ENCODE measurements at places on chromosomes 6 and 20.

DNA sequence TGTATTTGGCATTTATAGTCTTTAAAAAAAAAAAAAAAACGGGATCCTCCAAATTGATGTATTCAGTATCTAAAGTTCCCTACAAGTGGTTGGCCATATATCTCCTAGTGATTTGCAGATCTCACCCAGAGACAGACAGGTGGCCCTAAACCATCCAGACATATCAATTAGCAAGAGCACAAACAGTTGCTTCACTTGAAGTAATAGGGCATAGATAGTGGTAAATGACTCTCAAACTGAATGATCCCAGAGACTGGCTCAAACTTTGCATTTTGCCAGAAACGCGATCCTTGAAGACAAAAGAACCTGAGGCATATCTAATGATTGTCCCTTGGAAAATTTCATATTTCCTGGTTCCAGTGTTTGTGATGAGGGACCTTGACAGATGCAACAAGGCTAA is 54.6 kb downstream of the HMGCLL1 start:
- no peak for DNase-seq

DNA sequence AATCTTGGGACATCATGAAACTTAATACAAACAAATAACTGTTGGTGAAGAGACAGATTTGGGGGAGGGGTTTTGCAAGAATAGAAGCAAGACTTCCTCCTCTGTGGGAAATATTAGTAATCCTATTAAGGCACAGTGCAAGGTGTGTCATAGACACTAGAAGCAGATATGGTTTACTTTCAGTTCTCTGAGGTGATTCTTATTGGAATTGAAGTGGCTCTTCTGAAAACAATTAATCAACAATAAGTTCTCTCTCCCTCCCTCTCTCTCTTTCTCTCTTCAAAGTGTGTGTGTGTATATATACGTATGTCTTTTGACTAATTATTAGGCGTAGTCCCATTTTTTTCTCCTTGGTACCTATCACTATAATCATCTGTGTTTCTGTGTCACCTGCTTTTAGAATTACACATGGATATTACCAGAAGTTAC is 99.8 kb downstream of the HIVEP2 start:
- no peak for DNase-seq

DNA sequence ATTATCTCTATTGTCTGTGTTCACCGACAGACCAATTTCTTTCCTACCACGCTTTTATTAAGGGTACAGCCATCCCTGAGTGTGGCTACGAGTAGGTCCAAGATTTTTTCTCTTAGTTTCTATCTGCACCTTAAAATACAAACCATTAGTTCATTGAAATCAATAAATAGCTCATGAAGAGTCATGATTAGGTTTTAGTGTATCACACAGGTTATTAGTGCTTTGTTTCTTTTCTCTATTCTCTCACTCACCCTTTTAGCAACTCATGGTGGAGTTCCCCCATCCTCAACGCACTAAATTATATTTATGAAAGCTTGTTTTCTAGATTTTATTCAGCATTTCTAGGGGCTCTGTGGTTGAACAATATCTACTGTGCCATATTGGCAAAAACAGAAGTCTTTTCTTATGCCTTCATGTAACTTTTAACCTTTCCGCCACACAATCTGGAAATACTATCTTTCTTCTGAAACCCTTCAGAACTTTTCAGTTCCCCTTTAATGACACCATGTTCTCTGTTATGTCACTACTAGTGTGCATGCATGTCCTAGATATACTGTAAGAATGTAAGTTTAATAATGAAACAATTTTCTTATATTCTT is 128.2 kb upstream of the LAMA2 start:
- no peak for DNase-seq

GRCh38 chr6:89987140-89987539 is 92.9 kb downstream of the GJA10 start:
- no peak for DNase-seq

- no peak for DNase-seq
Measured at GRCh38 chr6:158556113-158556512, 3.8 kb upstream of the TMEM181 start.

GRCh38 chr20:21640556-21640955 is 64.9 kb upstream of the PAX1 start:
- DNase-seq = no peak

DNA sequence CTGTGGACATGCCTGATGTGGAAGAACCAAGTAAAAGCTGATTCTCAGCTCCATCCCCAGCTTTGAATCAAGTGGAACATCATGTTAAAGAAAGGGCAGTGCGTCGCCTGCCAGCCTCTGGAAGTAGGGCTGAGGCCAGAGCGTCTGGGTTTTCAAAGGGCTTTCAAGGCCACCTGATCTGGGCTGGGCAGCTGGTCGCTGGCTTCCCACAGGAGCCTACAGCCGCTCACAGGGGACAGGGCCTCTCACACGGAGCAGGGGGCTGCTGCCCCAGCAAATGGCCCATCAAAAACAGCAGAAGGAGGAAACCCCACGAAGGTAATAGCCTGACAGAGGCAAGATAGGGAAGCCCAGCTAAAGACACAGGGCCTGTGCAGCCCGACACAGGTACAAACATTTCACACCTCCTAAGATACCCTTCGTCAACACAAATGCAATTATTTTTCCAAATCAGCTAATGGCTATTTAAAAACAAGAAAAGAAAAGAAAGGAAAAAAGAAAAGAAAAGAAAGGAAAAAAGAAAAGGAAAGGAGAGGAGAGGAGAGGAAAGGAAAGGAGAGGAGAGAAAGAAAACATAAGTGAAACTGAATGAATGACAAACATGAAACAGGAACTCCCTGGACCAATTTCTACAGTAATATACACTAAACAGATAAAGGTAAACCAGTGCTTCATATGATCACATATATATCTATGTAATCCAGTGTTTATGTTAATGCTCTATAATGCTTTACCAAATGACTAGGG is 24.8 kb downstream of the RRBP1 start:
- peak; percentile 36 for DNase-seq

DNA sequence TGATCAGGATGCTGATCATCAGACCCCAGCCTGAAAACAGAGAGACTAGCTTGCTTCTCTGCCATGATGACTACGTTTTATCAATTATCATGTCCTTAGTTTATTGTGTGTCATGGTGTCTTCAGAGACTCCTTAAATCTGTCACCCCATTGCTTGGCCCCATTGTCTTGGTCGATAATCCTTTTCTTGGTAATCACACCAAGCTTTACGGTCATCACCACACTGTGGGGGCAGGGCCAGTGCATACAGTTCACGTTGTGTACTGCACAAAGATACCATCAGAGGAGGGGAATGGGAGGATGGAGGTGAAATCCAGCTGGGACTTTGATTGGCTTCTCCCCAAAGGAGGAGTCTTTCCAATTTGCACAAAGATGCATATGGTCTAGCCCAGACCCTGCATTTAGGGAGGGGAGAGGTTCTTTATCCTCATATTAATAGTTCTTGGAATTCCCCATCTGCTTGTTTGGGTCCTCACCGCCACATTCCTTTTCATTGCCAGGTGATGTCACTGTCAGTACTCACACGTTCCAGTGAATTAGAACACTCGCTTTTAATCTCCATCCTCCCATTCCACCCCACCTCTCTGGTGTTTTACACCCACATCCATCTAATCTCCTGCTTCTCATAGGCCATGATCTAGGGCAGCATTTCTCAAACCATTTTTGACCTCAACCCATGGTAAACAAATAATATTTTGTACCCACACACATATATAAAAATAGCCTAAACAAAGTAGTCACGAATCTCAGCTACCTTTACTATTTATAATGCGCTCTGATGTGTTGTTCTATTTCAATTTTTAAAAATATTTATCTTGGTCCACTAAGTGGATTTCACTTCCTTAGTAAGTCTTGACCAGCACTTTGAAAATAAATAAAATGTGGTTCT is 5.7 kb downstream of the ETV7 start:
- no peak for DNase-seq

DNA sequence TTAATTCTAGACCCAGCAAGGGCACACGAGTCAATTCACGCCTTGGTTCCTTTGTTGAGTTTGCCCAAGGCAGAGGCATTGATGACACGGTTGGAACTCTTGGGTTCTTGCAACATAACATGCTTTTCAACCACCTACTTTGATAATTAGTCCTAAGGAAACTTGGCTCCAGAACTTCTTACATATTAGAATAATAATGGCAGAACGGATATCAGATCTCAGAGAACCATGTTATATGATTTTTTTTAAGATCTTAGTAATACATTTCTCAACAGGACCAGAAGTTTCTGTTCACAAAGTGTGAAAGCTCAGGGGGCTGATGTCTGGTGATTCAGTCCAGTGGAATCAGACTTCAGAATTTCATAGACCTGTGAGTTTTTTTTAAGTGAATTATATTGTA is 19.2 kb downstream of the SPTLC3 start:
- DNase-seq = no peak

GRCh38 chr20:31836853-31837608 is 8.4 kb downstream of the FOXS1 start:
- DNase-seq = no peak

DNA sequence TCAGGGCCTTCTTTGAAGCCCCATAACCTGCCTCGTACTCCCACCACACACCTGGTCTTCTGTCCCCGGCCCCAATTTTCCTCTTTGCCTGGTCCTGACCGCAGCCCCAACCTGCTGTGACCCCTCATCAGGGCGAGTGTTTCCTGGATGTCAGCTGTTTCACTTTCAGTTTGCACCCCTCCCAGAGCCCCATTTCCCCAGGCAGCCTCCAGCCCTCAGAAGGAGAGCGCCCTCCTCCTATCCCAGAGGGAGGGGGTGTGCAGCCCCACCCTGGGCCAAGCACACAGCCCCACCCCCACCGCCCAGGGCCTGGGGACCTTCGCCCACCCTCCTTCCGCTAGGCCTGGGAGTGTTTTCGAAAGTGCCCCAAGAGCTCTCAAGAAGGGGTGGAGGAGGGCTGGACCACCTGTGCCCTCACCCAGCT is 1.5 kb downstream of the BAK1 start:
- DNase-seq = peak; percentile 86

GRCh38 chr6:129860908-129861665 is at the start of gene TMEM244:
Gene TMEM244 (minus strand): TSS chr6:129861315. CDS start chr6:129861188, 127 bp downstream.
- no peak for DNase-seq

- peak; percentile 87 for DNase-seq
Measured at GRCh38 chr20:37336369-37337207, 9.4 kb upstream of the SRC start.

GRCh38 chr6:119020597-119021561 is 57.6 kb downstream of the FAM184A start:
- no peak for DNase-seq

GRCh38 chr6:1574083-1574761 is 35.5 kb upstream of the FOXC1 start:
- DNase-seq = no peak

- DNase-seq = no peak
Measured at GRCh38 chr6:23446469-23446967, 679.5 kb upstream of the NRSN1 start.

DNA sequence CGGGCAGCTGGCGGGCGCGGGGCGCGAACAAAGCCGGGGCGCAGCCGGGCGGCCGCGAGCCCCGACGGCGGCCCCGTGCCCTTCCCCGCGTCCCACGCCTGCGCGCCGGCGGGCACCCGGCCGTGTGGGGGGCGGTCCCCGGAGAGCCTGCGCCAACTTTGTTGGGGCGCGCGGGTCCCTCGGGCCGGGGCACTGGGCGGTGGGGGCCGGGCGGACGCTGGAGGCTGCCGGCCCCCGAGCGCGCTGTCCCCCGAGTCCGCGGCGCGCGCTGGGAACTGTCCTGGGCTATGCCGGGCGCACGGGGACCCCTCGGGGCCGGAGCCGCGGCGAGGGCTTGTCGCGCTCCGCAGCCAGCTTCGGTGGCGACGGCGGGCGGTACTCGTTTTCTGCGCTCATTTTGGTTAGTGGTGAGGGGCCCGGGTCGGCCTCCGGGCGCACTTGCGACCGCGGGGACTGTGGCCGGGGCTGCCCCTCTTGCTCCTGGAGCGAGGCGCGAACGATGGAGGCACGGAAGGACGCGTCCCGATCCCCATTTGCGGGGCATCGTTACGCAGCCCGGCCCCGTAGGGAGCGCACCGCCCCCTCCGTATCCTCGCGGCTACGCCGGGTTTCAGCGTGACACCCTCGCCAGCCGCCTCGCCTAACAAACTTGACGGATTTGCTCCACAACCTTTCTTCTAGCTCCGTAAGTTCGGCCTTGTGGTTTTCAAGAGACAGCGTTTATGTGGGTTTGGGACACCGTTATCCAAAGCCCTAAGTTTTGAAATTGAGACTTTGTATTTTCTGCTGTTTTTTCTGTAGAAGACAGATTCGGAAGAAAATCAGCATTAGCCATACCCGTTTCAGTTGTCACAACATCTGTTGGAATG is 622 bp downstream of the SS18L1 start:
- DNase-seq = peak; percentile 91

- DNase-seq = no peak
Measured at GRCh38 chr6:8743170-8743745, 307.9 kb upstream of the SLC35B3 start.

DNA sequence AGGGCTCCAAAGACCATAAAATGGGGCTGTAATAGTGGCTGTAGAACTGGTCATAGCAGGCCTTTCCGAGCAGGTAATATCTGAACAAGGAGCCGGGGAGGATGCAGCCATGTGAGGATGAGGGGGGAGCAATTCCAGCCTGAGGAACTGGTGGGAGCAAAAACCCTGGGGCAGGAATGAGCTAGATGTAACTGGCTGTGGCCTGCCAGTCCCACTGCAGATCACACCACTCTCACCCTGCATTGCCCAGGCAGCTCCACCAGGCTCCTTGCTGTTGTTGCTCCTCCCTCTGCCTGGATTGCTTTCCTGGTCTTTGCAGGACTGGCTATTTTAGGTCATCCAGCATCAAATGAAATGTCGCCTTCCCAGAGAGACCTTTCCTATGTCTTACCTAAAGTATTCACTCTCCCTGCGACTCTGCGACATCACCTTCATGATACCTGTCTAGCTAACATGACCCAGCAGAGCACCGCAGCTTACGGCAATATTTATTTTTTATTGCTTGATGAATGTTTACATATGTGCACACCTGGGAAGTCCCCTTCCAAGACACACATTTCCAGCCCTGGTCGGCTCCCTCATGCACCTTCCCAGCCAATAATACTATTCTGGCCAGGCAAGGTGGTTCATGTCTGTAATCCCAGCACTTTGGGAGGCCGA is 2.4 kb upstream of the ZFP64 start:
- no peak for DNase-seq

- DNase-seq = no peak
Measured at GRCh38 chr6:161915456-161915964, 641.6 kb upstream of the AGPAT4 start.

GRCh38 chr6:15246666-15247499 is 1.0 kb downstream of the JARID2 start:
- peak; percentile 25 for DNase-seq

- no peak for DNase-seq
Measured at GRCh38 chr6:139970591-139970991, 596.1 kb upstream of the CITED2 start.

Data from spleen (tissue), 13 donors.